Hematopoietic multipotent progenitor cell treated with erythropoietin and hydrocortisone succinate and interleukin-3 and kit ligand, for 4 days (in vitro differentiated cells): ENCODE measurements at places on chromosomes 6 and 20.

DNA sequence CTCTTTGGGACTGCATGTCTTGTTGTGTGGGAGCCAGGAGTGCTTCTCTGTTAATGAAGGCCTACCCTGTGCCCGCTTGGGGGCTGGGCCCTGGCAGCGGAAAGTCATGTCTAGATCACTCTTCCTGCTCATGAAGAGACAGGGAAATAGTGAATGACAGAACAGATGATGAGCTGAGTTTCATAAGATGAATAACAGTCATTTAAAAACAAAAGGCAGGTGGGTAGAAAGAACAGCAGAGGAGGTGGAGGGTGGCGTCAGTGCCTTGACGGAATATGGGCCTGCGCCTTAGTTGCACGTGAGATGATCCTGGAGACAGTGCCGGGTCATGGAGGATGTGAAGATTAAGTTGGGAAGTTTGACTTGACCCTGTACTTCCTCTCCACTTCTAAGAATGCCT lies 85.5 kb downstream of the ARID1B start:
- no peak for DNase-seq

DNA sequence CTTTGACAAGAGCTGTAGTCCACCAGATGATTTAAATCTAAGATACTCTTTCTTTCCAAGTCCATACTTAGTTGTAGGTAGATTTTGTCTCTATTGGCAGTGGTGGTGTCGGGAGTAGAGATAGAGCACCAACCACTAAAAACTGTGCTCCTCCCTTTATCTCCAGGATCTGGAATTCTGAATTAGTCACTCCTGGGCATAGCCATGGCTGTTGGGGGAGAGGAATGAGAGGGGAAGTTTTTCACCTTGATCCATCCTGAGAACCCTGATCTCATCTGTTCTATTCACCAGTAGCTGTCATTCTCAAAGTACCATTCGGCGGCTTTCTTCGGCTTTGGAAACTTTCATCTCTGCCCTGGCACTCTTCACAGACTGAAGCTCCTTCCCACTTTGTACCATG lies 35.6 kb upstream of the NKX2-4 start:
- DNase-seq: no peak

DNA sequence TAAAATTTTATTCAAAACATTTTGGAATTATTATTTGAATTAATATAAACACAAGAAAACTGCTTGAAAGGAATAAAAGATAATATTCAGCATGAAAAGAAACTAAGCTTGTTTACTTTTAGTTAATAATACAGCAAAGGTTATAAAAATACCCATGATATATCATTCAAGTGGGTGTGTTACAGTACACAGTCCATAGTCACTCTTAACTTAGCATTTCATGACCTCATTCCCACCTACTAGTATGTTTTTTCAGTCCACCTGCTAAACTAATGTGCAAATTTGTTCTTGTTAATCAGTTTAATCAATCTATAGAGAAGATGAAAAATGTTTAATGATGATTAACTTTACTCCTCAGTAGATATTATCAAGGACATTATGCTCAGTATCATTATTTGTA lies 841.4 kb upstream of the EPHA7 start:
- DNase-seq: no peak

DNA sequence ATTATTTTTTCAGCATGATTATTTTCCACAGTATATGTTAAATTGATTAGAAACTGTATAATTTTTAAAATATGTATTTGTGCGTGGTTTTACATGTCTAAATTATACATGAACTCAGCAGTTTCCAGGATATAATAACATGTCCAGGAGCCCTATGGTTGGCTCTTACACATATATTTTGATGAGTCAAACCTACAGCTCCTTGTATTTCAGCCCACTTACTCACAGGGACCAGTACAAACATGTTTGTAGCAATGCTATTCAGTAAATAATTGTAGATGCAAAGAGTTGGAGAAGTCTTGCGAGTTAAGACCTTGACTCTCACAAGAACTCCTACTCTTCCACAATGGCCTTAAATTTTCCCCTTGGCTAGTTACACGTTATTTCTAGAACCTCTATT lies 107.2 kb upstream of the SASH1 start:
- no peak for DNase-seq

DNA sequence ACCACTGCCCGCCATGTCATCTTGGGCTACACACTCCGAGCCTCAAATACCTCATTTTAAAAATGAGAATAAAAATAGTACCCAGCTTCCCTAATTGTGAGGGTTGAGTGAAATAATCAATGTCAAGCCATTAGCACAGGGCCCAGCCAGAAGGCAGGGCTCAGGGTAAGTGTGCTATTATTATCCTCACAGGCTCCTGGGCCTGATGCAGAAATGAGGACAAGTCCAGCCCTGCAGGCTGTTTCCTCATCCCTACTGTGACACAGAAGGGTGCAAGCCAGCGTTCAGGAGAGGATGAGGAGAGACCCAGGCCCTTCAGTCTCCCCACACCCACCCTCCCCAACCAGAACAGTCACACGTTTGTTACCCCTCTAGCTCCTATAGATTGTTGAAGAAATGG lies 4.0 kb downstream of the DLK2 start:
- DNase-seq: no peak

GRCh38 chr20:44600758-44601201 lies 18.4 kb downstream of the PKIG start:
- DNase-seq: no peak

DNA sequence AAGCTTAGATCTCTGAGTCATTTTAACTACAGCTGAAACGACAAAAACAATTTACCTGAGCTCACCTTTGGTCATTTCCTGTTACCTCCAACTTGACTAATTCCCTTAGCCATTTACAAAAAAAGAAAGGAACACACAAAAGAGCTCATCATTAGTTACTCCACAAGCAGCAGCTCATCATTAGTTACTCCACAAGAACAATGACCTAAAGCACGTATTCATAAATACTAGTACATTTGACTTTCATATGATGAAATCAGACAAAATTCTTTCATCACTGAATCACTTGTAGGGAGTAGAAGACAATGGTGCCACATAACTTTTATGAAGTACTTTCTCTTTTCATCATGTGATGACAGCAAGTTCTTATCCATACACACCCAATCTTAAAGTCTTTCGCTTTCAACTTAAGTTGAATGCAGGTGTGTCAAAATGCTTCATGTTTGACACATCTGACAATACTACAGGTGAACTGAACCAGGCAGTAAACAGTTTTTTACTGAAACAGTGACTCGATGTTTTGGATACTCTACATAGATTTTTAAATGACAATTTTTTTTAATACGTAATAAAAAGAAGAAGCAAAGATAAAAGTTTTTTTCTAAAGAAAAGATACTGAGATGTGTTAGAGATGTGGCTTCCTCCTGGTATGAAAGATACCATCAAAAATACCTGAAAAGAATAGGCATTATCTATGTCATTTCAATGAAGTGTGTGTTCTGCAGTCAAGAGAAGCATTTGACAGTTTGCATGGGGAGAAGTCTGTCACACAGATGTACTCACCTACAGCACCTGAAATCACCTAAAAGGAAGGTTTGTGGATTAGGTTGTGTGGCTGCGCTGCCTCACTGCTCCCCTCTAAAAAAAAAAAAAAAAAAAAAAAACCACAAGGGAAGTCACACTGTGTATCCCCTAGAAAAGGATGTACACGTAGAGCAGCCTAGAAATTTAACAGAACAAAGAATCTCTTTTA lies 109.1 kb downstream of the PRDM1 start:
- no peak for DNase-seq

- no peak for DNase-seq
These were observed 170.2 kb downstream of the THBS2 start for GRCh38 chr6:169083508-169083874.

- DNase-seq: no peak
These were observed 289.7 kb upstream of the RNF24 start for GRCh38 chr20:4305091-4305490.

- DNase-seq: no peak
These were observed 35.1 kb upstream of the IRAK1BP1 start for GRCh38 chr6:78832091-78832808.

DNA sequence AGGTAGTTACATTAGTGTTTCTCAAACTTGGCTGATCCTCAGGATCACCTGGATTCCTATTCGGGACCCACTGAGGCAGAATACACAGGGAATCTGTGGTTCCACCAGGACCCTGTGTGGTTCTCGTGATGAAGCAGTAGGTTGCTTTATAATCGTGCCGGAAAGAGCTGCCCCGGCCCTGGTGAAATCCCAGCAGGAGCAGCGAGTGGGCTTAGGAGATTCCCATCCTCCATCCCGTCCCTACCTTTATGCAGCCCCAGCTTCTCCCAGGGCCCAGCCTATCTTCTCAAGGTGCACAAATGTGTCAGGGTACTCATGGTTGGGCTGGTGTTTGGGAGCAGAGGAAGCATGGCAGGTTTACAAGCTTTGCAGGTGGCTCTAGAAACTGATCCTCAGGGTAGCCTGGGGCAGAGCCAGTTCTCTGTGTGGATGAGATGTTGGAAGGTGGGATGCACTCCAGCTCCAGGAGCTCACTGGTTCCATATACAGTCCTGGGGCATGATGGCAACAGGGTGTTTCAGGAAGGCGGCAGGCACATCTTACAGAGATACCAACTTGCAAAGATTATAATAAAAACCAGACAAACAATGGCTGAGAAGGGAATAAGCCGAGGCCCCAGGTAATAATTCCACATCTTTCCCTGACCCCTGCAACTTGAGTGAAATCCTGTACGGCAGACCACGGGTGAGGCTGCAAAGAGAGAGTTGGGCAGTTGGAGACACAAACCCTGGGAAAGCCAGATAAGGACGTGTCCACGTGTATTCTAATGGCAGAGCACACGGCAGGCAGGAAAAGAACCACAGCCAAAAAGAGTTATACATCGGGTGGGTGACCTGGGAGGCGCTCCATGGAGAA lies 5.9 kb downstream of the SLC22A1 start:
- DNase-seq: no peak

- no peak for DNase-seq
These were observed 157.3 kb downstream of the TBXT start for GRCh38 chr6:166010136-166010960.

DNA sequence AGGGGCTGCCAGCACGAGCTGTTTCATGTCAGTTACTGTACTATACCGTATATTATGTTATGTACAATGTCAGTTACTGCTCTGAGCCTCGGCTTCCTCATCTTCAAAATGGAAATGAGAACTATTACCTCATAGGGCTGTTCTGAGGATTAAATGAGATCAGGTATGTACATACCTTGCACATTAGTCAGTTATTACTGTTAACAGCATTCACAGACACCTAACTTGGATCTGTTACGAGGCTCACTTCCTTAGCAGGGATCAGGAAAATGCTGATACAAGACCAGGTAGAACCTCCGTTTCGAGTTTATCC lies 69.7 kb upstream of the TBC1D7 start:
- DNase-seq: no peak

GRCh38 chr6:4210629-4211419 lies 75.4 kb upstream of the ECI2 start:
- DNase-seq: peak; percentile 85

DNA sequence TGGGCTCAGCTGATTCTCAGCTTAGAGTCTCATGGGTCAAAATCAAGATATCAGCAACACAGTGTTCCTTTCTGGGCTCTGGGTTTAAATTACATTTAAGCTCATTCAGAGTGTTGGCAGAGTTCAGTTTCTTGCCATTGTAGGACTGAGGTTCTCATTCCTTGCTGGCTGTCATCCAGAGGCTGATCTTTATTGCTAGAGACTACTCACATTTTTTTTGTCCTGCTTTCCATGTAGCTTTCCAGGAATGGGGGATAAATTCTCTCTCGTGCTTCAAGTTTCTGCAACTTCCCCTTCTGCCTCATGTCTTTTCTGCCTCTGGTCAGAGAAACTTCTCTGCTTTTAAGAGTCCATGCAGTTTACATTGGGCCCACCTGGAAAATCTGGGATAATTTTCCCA lies 86.9 kb downstream of the RFX6 start:
- no peak for DNase-seq

GRCh38 chr20:19045371-19045770 lies 167.1 kb upstream of the SLC24A3 start:
- DNase-seq: peak; percentile 6

- no peak for DNase-seq
These were observed 64.2 kb upstream of the BTN3A2 start for GRCh38 chr6:26300828-26301227.

GRCh38 chr20:52313341-52313963 lies 121.9 kb upstream of the ZFP64 start:
- peak; percentile 4 for DNase-seq

DNA sequence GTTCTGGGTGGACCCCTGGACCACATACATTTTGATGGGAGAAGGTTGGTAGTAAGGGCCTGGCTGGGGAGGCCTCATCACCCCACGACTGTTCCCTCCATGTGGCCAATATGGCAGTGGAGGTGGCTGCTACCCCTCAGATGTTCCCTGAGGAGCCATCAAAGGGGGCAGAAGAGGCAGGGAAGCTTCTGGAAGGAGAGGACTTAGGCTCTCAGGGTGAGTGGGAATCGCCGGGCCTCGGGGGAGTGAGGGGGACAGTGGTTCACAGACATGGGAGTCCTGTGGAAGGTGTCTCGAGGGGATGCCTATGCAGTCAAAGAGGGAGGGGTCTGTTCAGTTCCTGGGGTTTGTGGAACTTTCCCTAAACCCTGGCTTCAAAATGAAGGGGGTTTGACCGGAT lies 32.9 kb upstream of the FRMD1 start:
- DNase-seq: no peak

- DNase-seq: no peak
These were observed 194.6 kb upstream of the ARID1B start for GRCh38 chr6:156582509-156582992.

DNA sequence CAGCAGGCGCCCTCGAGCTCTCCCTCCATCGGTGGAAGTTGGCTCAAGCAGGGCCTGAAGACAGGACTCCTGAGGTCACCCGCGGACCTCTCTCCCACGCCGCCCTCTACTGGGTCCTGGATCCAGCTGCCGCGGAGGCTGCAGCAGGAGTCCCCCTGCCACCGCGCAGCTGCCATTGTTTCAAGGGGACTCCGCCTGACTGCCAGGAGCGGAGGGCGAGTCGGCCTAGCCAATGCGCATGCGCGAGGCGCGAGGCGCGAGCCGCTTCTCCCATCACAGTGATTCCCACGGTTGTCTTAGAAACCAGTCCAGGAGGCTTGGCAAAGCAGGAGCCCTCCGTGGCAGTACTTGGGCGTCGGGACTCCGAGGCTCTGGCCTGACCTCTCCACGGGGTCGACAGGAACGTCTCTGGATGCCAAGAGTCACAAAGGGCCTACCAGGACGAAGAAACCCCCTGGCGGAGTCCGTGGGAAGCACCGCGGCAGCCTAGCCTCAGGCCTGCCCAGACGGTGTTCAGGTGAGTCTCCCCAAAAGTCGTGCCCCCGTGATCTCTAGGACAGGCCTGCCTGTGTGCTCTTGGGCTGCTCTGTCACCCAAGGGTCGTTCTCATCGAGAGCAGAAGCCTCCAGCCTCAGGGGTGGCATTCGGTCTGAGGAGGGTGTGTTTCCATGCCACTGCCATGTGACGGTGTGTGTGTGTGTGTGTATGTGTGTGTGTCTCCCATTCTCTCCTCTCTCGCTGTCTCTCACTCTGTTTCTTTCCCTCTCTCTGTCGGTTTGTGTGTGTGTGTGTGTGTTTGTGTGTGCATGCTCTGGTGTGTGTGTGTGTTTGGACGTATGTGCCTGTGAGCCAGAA lies 290.6 kb upstream of the ZNF337 start:
- DNase-seq: peak; percentile 57

- DNase-seq: no peak
These were observed 91.4 kb downstream of the EDN1 start for GRCh38 chr6:12381587-12381986.

- DNase-seq: no peak
These were observed 58.9 kb upstream of the KLHL31 start for GRCh38 chr6:53724501-53724900.
